ENCODE measurements at places on chromosomes 3 and 15.

DNA sequence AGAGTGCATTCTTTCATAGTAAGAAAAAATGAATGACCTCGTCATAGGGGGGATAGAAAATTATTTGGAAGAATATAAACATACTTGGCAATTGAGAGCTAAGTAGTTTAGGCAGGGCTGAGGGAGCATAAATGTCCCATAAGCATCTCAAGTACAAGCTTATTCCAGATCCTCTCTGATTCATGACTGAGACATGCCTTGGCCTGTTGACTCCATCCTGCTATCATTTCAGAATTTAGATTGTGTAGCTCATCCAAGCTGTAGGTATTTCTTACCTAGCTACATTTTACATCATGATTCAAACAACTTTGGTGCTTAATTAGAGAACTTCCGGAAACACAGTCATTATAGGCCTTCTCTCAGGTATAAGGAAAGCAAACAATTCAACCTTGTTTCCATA lies 12.3 kb downstream of the POGLUT1 start:
- no peak for DNase-seq

DNA sequence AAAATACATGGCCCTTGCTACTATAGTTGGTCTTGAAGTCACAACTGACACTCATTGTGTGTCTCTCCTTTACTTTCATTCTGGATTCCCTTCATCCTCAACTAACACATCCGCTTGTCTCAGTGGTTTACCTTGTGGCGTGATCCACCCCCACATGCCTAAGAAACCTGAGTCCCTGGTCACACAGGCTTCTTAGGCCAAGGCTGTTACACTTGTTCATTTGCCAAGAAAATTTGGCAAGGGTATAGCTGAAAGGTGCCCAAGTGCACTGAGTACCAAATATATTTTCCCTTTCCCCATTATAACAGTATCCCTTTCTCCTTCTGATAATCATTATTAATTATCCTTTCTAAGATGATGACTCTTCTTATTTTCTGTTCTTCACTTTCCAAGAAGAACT lies 207.6 kb upstream of the STAC start:
- no peak for DNase-seq

DNA sequence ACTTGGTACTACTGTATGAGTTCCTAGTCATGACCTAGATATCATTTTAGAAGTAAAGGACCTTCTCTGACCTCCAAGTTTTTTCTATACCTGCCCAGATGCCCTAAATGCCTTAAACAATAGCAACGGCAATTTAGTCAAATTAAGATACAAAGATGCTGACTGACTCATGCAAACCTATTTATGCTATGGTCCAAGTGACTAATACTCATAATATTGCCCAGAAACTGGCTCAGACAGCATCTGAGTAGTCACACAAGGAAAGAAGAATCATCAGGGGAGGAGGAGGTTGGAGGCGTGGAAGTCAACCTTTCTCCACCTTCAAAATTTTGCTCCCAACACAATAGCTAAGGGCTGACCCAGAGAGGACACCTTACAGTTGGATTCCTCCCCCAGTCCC lies 6.8 kb downstream of the FYCO1 start:
- no peak for DNase-seq

DNA sequence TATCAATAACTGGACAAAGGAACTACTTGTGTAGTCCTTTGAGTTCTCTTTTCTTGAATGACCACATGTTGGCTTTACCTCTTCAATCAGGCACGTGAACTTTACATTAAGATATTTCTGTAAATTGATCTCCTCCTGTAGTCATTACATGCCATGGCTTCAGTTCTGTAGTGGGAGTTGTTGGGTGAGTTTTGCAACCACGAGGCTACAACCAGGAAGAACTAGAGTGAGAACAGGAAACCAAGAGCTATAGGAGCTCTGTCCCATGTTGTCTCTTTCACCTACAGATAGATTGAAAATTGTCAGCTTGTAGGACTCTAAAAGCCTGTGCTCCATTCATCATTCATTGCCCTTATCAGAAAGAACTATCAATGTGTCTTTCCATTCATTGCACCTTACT lies 2.0 kb downstream of the RSRC1 start:
- no peak for DNase-seq

GRCh38 chr15:95937128-95937528 lies 393.4 kb upstream of the NR2F2 start:
- no peak for DNase-seq

DNA sequence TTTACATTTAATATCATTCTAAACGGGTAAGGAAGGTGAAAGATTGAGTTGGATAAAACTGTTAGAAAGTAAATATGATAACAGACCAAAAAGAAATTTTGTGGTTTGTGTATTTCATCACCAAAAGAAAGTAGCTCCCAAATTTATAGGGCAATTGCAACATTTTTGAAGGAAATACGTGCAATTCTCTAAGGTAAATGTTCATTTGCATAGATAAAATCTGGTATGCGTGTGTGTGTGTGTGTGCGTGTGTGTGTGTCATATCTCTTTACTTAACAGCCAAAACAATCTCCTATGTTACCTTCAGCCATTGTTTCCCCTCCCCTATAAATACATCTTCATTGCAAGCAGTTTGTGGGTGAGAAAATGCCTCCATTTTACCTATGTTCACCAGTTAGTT lies 208.4 kb downstream of the TNIK start:
- DNase-seq, result no peak

DNA sequence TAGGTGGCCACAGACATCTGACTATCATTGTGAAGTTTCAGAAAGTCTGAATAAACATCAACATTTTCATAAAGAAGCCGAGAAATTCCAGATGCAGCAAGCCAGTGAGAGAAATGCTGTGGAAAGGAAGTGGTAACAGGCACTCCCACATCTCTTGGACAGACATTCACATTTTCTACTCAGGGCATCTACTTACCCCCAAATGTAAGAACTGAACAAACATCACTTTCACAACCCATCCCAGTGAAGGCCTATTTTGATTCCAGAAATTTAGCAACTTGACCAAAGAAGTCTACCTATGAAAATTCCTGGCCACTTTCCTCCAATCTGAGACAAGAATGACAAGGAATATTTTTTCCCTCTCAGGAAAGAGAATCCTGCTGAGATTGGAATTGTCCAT lies 224.8 kb upstream of the DCBLD2 start:
- DNase-seq, result no peak

DNA sequence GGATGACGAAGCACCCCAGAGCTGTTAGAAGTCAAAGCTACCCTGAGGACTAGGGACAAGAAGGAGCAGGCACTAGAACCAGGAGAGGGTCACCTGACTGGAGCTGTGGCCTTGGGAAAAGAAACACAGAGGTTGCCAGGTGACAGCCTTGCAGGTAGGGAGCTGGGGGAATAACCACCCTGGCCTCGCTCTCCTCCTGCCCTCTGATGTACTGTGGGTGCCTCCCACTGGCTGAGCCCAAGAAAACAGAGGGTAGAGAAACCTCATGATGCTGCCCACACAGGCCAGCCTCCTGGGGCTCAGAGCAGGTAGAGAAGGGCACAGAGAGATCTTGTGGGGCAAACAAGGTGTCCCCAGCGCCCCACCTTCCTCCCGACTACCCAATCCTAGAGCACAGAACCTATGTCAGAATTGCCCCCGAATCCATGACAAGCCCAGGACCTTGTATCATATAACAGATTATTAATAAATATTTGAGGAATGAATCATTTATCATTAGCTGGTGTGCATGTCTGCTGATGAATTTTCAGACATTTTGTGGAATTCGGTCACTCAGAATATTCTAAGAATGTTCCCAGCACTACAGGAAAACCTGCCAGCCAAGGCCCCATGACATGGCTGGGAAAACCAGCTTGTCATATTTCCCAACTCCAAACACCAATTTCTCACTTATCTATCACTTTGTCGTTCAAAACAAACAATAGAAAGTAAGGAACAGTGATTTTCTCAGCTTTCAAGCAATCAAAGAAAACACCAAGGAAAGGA lies 59.8 kb upstream of the MEX3B start:
- no peak for DNase-seq

GRCh38 chr3:147304756-147305155 lies 101.6 kb downstream of the ZIC4 start:
- DNase-seq, result no peak

GRCh38 chr3:131544557-131544956 lies 41.8 kb upstream of the MRPL3 start:
- DNase-seq, result no peak

DNA sequence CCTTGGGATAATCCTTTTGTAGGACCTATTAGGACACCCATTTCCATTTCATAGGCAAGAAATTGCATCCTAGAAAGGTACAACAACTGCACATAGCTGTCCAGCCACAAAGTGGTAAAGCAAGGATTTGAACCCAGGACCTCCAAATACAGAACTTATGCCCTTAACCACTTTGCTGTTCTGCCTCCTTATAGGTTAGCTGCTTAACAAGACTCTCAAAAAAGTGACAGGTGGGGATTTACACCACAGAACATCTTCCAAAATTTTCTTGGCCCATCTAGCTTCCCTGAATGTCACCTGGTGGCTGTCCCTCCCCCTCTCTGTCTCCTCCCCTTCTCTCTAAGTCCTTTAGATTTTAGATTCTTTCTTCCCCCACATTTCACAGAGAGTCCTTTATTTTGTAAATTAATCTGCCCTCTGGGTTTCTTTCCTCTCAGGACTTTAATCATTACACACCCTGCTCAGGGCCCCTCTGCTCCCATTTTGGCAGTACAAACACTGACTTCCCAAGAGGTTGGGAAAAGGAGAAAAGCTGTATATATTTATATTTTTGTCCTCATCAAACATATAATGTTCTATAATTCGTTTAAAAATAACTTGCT lies 120.6 kb downstream of the CPNE4 start:
- no peak for DNase-seq

DNA sequence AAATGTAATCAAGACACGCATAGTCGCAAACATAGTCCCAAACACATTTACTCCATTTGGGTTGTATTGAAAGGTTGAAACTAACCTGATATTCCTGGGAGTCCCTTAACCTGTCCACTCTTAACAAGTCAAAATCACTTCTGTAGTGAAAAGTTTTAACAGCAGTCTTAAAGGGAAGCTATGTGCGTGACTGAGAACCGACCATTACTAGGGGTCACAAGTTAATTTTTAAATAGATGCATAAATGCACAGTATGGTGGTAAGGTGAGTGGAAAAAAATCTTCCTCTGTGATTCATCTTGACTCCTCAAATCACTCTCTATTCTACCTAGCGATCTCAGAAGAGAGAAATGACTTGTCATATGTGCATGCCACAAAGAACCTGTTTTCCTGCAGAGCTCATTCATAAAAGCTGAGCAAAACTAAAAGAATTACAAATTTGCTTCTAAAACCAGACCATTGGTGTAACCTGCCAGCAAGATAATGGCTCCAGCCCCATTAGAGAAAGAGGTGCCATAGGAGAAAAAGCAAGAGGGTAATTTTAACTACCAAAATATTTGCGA lies 4.8 kb downstream of the GPR15 start:
- DNase-seq, result no peak

GRCh38 chr3:171123915-171124314 lies 97.4 kb upstream of the SLC2A2 start:
- DNase-seq, result no peak

DNA sequence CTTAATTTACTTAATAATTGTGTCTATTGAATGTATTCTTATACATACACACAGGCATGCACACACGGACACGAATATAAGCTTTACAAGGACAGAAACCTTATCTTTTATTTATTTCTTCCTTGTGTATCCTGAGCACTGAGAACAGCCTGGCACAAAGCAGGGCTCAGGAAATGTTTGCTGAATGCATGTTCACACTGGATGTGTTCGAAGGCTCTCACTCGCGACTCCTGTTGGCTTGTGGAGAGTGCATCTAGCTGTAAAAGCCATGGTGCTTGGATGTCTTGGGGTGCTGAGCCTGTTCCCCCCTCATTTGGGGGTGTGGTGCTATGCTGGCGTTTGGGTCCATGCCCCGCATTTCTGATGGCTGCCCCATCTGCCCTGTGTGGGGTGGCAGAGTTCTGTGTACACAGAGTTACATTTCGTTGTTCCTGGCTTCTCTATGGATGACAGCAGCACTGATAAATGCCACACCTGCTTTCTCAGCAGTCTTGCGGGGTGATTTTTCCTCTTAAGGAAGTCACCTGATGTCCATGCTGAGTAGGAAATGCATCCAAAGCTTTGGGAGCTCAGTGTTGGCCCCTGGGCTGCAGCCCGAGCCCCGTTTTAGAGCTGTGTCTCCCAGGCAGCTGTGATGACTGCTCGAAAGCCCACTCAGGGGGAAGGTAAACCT lies 148.5 kb downstream of the IGF1R start:
- no peak for DNase-seq

DNA sequence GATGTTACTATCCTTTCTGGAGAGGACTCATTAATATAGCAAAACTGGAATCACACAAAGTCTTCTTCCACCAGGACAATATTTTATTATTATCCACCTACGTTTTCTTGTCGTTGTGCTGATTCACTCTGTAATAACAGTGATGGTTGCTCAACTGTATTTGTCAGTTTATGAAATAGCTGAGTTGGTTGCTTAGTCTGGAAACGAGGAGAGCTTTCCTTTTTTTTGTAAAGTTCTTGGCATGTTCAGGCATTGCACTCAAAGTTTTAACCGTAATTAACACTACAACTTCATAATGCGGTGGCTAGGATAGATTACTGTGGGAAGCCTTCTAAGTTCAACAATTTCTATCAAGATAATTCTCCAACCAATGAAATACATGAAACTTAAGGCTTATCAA lies 131.2 kb downstream of the RAP2B start:
- no peak for DNase-seq

GRCh38 chr3:149251186-149251585 lies 29.6 kb upstream of the CP start:
- DNase-seq, result no peak

DNA sequence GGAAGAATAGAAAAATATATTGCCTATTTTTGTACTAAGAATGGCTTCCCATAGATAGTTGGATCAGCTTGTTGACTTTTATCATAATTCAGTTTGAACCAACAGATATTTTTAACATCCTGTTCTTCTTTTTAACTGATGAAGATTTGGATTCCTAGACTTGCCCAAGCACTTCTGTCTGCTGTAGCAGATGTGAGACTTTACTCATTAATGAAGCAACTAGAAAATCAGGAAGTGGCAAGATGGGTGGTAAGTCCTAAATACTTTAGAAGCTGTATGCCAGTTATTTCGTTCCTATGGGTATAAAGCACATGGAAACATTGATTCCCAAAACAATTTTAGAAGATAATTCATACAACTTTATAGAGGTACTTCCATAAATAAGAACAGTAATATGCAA lies 8.4 kb downstream of the PIGB start:
- no peak for DNase-seq

GRCh38 chr3:29408676-29409075 lies 127.8 kb downstream of the RBMS3 start:
- DNase-seq, result no peak
